ENCODE measurements at places on chromosomes 2 and 18.

DNA sequence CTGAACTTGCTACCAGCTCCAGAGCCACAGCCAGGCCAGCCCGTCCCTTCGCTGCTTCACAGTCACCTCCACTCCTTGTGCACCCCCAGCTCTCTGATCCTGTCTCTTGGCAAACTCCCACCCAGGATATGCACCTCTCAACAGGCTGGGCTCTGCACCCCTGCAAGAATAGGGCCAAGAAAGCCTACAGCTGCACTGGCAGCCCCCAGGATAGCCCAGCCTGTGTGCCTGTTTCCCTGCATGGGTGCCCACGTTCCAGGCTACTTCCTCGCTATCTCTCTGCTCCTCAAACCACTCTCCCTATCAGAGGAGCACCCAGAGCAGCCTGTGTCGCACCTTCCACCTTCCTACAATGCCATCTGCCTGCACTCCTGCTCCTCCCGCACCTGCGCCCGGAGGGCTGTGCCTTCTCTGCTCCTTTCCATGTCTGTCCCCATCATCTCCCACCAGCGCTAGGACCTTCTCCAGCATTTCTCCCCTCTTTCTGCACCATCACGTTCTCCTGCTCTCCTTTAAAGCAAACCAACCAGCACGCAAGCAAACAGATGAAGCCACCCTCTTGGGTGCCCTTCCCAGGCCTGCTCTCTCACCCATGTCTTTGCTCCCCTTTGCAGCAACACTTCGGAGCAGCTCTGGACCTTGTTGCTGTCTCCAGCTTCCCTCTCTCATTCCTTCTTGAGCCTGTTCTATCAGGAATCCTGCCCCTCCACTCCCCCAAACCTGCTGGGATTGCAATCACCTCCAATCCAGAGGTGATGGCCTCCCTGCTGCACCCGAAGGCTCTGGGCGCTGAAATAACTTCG, 313.2 kb upstream of the HS6ST1 start:
- H3K27ac ChIP-seq, result no peak overlapping the region
- no peak overlapping the region for H3K4me3 ChIP-seq
- DNase-seq, result no peak

- peaks cover 18% of the 10 kb centered on the region for H3K4me1 ChIP-seq
- no peak overlapping the region for H3K27ac ChIP-seq
- no peak overlapping the region for H3K4me3 ChIP-seq
- H3K36me3 ChIP-seq, result no peaks in the 10 kb centered on the region
- no peak for DNase-seq
- H3K27me3 ChIP-seq, result peaks cover 23% of the 10 kb centered on the region
These were observed 234.5 kb downstream of the ANKRD36B start for GRCh38 chr2:97355176-97355575.

DNA sequence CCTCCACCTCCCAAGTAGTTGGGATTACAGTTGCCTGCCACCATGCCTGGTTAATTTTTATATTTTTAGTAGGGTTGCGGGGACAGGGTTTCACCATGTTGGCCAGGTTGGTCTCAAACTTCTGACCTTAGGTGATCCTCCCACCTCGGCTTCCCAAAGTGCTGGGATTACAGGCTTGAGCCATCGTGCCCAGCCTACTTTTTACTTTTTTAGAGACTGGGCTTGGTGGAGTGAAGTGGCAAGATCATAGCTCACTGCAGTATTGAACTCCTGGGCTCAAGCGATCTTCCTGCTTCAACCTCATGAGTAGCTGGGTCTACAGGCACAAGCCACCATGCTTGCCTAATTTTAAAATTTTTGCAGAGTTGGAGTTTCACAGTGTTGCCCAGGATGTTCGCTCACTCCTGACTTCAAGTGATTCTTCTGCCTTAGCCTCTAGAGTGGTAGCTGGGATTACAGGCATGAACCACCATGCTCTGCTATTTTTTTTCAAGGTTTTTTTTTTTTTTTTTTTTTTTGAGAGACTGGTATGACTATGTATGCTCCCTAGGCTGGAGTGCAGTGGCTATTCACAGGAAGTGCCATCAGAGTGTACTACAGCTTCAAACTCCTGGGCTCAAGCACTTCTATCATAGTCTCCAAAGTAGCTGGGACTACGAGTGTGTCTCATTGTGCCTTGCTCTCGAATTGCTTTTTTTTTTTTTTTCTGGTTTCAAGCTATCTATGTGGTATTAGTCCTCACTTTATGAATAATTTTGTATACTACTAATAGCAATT, 11.9 kb downstream of the MSH2 start:
- no peaks in the 10 kb centered on the region for H3K4me1 ChIP-seq
- no peak overlapping the region for H3K4me3 ChIP-seq
- H3K36me3 ChIP-seq, result peaks cover 70% of the 10 kb centered on the region
- DNase-seq, result no peak

- no peak overlapping the region for H3K4me3 ChIP-seq
- no peaks in the 10 kb centered on the region for H3K27me3 ChIP-seq
- no peak for DNase-seq
- peaks cover 11% of the 10 kb centered on the region for H3K4me1 ChIP-seq
- H3K27ac ChIP-seq, result no peak overlapping the region
- no peaks in the 10 kb centered on the region for H3K36me3 ChIP-seq
These were observed 323.9 kb upstream of the TFPI start for GRCh38 chr2:187878112-187878511.

Measured in nephron progenitor cell (in vitro differentiated cells).